ENCODE measurements at places on chromosomes 1 and 21.

GRCh38 chr1:204077979-204078696, 5.2 kb downstream of the SOX13 start:
- no peak for DNase-seq

GRCh38 chr21:42541174-42541573, 27.5 kb downstream of the SLC37A1 start:
- DNase-seq, result no peak

DNA sequence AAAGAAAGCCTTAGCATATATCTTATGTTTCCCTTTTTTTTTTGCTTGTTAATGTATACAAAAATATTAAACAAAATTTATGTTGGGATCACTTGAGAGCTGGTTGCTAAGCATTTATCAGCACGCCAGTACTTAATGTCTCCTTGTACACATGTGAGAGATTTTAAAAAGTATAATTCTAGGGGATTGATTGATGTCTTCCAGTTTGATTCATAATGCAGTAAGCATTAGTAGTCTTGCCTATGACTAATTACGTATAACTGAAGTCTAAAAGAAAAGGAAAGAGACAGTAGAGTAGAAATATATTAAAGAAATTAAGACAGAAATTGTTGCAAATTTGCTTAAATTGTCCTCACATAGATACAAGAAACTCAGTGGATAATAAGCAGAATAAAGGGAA, 1630.4 kb upstream of the B3GALT2 start:
- DNase-seq, result no peak

DNA sequence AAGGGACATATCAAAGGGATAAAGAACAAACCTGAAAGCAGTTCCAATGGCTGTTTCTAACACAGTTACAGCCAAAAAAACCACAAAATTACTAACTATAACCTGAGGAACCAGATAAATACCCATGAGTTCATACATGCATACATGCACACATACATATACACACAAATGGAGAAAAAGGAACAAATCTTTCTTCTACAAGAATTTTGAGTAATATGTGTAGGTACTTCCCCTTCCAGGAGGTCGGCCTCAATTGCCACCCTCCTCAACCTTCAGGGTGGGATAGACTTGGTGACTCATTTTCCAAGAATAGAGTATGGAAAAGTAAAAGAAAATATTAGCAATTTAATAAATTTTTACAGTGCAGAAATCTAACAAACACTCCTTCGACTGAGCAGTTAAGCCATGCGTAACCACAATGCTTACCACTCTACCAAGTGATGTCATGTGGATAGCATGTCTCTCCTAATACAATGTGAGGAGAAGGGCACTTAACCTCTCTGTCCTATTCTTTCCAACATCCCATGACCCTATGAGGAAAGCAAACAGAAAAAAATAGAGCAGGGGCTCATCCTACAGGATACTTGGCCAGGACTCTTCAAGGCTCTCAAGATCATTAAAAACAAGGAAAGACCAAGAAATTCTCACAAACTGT, 243.0 kb upstream of the RUNX1 start:
- DNase-seq, result no peak

- no peak for DNase-seq
Measured at GRCh38 chr1:30490554-30491053, 232.8 kb downstream of the MATN1 start.

- DNase-seq, result no peak
Measured at GRCh38 chr1:201655243-201655642, 116.3 kb downstream of the NAV1 start.

DNA sequence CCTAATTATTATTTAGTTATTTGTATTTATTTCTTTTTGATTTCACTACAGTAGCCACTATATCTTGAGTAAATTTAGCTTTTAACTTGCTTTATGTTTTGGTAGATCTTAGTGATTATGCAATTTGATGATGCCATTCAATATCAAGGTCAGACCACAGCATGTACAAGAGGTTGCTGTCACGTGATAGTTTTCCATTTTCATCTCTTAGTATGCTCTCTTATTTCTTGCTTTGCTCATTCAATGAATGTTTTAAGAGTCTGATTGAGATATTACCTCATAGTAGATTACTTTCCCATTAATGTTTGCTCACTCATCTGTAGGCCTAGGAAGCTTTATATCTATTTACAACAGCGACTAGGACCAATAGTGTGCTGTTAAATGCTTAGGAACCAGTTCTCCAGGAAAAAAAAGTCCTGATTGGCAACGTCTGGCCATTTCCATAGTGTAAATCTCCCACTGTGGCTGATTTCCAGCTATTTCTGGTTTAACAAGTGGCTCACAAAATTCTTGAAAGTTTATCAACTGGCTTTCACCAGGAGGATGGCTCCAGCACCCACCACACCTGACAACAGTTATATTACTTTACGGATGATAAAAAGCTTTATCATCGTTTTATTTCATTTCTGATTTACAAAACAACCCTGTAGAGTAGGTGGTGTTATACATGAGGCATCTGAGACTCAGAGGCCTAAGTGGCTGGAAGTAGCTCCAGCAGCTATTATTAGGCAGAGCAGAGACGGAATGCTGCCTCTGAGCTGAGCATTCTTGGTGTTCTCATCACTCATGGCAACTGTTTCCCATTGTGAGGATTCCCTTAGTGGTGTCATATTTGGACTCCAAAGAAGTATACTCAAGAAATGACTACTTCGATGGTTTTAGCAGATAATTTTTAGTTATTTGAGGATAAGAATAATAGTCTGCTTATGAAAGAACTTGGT, 235.2 kb downstream of the DISC1 start:
- DNase-seq, result no peak

DNA sequence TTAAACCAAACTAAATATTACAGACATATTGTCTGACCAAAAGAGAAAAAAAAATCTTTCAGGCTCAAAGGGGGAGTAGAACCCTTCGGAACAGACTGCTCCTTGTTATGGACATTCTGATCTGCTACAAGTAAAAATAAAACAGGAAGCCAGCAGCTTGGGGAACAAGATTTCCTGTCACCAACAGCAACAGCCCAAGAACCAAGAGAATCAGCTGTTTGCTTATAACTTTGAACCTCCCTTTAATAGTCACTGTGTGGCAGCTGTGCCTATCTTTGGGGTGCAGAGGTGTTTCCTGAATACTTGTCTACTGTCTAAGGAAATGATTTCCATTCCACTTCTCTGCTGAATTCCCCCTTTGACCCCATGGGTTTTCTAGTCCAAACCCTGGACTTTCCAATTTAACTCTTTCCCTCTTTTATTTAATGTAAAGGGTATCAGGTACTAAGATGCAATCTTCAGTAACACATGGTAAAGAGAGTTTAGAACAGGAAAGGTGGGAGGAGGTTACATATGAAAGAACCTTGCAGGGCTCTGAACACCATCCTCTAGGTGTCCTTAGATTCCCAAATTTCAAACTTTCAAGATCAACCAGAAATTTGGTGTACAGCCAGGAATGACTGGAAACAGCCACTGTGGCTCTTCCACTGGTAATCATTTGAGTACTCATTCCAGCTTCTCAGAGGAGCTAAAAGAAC, 38.6 kb downstream of the GPR3 start:
- DNase-seq, result peak; percentile 11

DNA sequence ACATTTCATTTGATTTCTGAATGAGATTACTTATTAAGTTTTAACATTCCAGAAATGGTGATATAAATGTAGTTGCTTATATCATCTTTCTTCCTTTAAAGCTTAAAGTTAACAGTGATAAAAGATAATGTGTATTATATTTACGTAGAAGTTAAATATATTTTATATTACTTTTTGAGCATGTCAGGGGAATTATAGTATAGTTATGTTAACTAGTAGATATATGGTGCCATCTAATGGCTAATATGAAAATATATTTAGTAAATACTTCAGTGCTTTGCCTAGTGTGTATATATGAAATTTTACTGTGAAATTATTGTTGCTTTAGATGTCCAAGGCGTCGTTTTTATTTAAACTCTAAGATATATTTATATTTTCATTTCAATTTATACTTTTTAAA, 51.5 kb downstream of the SYT14 start:
- no peak for DNase-seq

- DNase-seq, result no peak
Measured at GRCh38 chr1:173426057-173426456, 51.1 kb upstream of the PRDX6 start.

GRCh38 chr1:161836018-161836417, 69.9 kb downstream of the ATF6 start:
- DNase-seq, result no peak

GRCh38 chr1:90384193-90384592, 332.9 kb downstream of the BARHL2 start:
- no peak for DNase-seq

GRCh38 chr21:16323596-16323995, 593.8 kb downstream of the USP25 start:
- no peak for DNase-seq

DNA sequence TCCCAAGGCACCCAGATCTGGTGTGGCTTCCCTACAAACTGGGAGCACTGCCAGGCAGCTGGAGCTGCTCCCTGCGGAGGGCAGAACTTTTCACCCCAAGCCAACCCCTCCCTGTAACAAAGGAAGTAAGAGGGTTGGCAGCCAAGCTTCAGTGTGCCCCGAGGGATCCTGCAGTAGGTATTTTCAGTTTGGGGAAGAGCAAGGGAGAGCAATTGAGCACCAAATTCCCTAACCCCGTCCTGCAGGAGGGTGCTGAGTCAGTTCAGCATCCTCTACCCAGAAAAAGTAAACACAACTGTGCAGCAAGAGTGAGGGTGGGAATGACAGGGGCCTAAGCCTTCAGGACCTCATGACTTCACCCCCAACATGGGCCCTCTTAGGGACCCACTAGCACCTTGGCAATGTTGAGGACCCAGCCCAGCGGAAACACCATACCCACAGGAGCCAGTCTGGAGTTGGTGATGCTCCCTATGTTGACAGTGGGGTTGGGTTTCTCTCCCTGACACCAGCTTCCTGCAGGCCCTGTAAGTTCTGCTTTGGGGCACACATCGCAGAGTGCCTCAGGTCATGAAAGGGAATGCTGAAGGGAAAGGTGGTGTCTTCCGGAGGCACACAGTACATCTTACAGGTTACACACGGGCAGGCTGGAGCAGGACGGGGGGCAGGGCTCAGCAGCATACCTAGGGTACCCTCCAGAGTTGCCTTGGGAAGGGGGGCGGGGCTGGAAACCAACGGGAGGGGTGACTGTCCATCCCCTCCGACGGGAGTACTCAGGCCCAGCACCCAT, 14.8 kb downstream of the SH3BP5L start:
- DNase-seq, result no peak

DNA sequence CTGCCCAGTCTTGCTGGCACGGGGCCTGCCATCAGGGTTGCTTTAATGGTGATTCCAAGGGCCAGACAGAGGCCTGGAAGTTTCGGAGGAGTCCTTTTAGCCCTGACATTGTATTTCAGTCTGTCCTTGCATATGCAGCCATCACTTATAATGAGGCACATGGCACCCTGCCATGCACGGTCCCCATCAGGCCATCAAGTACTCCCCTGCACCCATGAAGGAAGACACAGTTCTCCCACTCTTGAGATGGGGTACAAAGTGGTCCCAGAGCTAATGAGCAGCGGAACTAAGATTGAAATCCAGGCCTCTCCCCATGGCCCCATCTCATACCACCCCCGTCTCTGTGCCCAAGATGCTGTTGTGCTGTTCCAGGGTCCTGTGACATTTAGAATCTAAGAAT, 596.6 kb downstream of the PTPRU start:
- no peak for DNase-seq

- no peak for DNase-seq
Measured at GRCh38 chr1:212053993-212054392, 18.4 kb downstream of the DTL start.

DNA sequence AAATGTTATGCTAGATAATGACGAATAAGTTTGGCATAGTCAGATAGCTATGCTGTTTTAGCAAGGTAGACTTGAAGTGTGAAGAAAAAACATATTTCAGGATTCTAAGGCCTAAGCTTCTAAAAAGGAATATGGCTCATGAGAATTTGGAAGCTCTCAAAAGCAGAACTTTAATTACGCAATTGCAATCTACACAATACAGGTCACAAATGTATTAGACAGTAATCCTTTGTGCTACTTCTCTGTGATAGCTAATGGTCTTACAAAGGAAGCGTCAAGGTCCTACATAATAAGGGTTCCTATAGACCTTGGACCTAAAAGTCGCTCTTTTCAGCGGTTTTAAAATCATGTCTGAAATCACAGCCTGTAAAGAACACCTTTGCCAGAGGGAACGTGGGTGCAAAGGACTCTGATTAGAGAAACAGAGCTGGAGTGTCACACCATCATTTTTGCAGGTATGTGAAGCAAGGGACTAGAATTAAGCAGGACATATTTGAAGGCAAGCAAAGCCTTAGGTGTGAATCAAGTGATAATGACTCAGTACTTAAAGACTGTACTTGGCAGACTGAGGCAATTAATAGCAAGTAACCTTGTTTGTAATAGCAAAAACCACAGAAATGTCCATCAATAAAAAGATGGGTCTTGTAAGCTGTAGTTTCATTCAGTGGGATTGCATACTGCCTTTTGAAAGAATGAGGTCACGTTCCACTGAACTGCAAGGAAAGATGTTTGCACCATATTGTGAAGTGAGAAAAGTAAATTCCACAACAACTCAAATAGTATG, 420.2 kb downstream of the KCTD3 start:
- no peak for DNase-seq

DNA sequence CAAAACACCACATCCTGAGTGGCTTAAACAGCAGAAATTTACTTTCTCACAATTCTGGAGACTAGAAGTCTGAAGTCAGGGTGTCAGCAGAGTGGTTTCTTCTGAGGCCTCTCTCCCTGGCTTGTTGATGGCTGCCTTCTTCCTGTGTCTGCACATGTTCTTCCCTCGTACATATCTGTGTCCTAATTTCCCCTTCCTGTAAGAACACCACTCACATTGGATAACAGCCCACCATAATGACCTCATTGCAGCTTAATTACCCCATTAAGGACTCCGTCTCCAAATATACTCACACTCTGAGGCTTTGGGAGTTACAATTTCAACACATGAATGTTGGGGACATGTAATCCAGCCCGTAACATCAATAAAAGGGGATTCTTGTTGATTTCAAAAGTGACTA, 23.4 kb downstream of the C8A start:
- DNase-seq, result no peak

- no peak for DNase-seq
Measured at GRCh38 chr1:96487394-96487793, 234.2 kb upstream of the PTBP2 start.

GRCh38 chr1:188444526-188444925, 1615.8 kb downstream of the PLA2G4A start:
- no peak for DNase-seq

DNA sequence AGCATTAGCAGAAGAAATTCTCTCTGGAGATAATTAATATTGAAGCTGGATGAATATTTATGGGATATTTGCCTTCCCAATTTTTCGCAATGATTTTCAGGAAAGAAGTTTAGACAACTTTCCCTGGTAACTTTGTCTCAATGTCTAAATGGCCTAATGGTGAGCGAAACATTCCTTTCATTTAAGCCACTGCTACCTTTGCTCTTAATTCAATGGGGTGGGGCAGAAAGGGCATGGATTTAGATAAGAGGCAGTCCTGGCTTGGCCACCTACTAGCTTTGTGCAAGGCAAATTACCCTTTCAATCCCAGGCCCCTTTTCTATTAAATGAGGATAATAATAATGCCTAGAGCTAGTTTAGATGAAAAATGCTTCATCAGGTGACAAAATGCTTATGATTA, 27.1 kb upstream of the LYST start:
- no peak for DNase-seq
